ENCODE measurements at places on chromosomes 11 and 22.

DNA sequence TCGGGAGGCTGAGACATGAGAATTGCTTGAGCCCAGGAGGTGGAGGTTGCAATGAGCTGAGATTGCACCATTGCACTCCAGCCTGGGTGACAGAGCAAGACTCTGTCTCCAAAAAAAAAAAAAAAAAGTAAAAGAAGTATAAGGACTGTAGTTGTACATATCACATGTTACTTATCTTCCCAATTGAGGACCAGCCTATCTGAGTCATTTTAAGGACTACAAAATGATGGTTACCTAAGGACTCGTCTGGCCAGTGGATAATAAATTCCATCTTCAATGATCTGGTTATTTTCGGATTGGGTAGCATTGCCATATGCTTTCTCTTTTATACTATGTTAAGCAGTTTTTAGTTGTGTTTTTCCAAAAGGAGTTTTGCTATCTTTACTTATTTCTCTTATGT lies 55.3 kb downstream of the PPFIA1 start:
- DNase-seq = no peak

DNA sequence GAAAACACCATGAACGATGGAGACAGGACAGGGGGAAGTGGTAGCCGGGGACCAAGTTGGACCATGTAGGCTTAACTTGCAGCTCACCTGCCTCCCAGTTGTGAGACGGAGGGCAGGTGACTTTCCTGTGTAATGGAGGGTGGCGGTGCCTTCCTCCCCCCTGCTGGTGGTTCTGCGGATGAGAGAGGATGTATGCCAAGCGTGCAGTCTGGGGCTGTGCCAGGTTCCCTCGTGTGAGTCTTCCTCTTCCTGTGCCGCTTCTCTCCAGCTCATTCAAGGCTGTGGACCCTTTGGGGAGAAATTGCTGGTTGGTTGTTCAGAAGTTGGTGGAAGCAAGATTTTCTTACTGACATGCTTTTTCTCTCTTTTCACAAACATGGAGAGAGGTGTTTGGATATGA lies 35.1 kb downstream of the MPPED1 start:
- peak; percentile 79 for DNase-seq

DNA sequence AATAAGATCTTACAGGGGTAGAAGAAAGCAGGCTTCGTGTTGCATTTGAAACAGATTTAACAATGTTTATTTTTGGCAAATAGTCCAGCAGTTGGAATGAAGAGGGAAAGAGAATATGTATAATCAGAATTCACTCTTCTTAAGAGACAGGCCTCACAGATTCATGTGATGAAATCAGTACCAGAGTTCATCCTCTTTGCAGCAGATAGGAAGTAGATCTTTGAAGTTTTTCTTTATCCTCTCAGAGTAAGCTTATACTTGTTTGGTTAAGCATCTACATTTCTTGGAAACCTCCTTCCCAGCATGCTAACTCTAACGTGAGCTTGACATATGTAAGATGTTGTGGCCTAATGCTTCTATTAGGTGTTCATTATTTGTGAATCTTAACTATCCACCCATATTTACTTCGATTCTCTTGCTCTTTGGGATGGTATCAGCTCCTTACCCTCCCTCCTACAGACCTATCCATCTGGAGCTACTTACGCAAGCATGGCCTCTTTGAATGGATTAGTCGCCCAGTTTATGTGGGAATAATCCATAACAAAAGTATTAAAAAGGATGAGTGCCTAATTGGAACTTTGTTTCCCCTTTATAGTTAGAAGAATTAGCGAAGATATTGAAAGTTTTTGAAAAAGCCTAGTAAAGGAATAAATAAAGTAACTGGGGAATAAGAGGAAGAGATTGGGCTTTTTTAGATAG lies 80.1 kb downstream of the PRMT3 start:
- no peak for DNase-seq

GRCh38 chr22:37240240-37240940 lies 3.7 kb downstream of the RAC2 start:
- no peak for DNase-seq

GRCh38 chr11:11963842-11964773 lies 44.3 kb downstream of the DKK3 start:
- DNase-seq = no peak

GRCh38 chr11:73249304-73249703 lies 22.8 kb upstream of the P2RY6 start:
- no peak for DNase-seq

DNA sequence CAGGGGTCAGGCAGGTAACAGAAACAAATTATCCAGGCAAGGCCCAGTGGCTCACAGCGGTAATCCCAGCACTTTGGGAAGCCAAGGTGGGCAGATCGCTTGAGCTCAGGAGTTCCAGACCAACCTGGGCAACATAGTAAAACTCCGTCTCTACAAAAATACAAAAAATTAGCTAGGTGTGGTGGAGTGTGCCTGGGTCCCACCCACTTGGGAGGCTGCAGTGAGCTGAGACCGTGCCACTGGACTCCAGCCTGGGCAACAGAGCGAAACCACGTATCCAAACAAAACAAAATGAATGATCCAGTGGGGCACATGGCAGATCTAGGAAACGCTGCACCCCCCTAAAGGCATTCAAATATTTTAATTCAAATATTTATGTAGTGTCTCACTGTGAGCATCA lies 9.9 kb downstream of the NUMA1 start:
- no peak for DNase-seq

GRCh38 chr11:11512090-11512489 lies 109.7 kb downstream of the GALNT18 start:
- no peak for DNase-seq

GRCh38 chr11:27139742-27140367 lies 99.2 kb downstream of the BBOX1 start:
- DNase-seq = no peak

DNA sequence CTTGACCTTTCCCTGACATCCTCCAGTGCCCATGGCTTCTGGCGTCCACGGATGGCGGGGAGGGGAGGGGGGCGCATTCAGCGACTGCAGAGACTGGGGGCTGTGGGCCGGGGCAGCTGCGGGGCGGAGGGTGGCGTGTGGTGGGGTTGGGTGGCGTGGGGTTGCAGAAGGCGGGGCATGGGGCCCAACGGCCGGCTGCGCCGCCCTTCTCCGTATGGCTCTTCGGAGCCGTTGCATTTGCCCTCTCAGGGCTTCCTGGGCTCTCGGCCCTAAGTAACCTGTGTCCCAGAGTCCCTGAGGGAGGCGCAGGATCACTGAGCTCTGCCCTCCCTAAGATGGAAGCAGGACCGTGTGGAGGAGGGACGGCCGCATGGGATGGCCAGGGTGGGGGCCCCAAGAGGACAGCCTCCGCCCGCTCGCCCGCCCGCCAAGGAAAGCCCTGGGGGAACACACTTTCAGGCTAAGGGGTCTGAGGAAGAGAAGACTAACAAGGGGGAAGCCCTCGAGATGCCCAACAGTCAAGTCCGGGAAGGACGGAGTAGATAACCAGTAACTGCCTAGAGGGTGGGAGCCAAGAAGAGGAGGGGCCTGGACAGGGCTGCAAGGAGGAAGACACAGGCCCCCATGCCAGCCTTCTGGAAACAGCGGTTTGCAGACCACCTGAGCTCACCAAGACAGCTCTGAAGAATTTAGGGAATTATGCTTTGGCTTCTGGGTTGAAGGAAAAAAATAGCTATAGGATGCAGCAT lies 9.2 kb upstream of the AIFM3 start:
- DNase-seq = no peak

GRCh38 chr22:29195118-29195963 lies 10.4 kb upstream of the EMID1 start:
- DNase-seq = no peak

DNA sequence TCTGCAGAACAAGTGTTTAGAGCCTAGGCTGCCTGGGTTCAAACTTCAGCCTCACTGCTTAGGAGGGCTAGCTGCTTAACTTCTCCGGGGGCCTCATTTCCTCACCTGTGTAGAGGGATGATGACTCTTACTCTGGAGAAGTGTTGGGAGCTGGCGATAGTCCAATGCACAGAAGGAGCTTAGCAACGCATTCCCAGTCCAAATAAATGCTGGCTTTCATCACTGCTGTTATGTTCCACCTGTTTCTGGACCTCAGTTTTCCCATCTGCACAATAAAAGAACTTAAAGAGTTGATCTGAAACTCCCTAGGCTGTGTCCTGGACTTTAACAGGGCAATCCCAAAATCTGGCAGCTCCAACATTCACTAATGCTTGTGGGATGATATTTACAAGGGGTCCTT lies 337.8 kb downstream of the MIAT start:
- DNase-seq = no peak

DNA sequence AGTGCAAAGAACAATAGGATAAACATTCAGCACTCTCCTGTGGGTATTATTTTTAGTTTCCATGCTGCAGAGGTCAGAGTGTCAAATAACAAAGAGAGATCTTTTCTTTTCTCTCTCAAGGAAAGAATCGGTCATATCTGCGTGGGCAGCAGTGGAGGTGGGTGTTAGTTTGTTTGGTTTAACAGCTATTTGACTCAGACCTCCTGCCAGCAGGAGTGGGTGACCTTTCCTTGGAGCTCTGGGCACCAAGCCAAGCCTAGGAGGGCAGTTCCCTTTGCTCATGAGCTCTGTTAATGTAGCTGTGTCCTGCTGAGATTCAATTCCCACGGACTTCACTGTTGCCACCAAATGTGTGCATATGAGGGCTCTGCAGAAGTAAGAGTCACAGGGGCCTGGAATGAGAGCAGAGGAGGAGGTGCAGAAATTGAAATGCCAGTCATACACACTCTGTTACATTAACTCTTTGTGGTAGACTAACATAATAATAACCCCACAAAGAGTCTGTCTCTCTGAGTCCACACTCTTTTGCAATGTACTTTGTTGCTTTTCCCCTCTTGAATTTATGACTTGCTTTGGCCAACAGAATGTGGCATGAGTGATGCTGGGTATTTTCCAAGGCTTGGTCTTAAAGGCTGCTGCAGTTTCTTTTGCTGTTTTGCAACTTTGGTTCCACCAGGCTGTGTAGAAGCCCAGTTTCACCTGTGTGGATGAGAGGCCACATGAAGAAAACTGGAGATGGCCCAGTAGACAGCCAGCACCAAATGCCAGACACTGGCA lies 76.0 kb upstream of the GRK3 start:
- DNase-seq = peak; percentile 94

GRCh38 chr11:77122576-77123212 lies 5.4 kb upstream of the MYO7A start:
- DNase-seq = no peak

DNA sequence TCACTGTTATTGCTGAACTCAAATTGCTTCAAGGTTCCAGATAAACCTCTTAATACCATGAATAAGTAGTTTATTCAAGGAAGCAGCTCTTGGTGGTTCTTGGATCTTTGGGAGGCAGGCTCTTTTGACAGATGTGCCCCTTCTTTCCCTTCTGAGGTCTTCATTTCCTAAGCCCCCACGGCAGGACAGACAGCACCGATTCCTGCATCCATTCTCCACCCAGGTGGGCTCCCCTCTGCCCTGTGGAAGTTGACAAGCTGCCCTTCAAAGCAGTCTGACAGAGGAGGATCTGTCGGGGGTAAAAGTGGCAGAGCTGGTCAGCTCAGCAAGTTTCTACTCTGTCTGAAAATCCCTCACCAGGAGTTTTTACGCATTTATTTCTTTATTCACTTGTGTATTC lies 605.3 kb upstream of the B3GAT1 start:
- no peak for DNase-seq

- no peak for DNase-seq
Measured at GRCh38 chr22:48545987-48546386, 1281.7 kb downstream of the BRD1 start.

DNA sequence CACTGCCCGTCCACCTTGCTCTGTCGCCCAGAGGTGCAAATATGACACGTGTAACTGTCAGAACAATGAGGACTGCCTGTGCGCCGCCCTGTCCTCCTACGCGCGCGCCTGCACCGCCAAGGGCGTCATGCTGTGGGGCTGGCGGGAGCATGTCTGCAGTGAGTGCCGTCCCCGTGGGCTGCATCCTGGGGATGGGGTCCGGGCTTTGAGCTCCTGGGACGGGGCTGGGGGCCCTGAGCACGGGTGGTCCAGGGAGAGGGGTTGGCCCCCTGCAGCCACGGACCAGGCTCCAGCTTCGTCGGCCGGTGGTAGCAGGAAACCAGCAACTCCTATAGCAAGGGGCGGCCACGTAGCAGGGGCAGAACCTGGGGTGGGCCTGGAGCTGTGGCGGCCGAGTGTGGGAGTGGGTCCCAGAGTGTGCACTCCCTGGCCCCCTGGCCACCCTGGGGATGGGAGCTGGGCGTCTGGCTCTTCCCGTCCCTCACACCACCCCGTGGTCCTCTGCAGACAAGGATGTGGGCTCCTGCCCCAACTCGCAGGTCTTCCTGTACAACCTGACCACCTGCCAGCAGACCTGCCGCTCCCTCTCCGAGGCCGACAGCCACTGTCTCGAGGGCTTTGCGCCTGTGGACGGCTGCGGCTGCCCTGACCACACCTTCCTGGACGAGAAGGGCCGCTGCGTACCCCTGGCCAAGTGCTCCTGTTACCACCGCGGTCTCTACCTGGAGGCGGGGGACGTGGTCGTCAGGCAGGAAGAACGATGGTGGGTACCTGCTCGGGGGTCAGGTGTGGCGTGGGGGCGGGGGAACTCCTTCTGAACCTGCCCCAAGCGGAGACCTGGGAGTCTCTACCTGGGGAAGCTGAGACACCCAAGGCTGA lies 10.1 kb downstream of the MUC2 start:
- no peak for DNase-seq

DNA sequence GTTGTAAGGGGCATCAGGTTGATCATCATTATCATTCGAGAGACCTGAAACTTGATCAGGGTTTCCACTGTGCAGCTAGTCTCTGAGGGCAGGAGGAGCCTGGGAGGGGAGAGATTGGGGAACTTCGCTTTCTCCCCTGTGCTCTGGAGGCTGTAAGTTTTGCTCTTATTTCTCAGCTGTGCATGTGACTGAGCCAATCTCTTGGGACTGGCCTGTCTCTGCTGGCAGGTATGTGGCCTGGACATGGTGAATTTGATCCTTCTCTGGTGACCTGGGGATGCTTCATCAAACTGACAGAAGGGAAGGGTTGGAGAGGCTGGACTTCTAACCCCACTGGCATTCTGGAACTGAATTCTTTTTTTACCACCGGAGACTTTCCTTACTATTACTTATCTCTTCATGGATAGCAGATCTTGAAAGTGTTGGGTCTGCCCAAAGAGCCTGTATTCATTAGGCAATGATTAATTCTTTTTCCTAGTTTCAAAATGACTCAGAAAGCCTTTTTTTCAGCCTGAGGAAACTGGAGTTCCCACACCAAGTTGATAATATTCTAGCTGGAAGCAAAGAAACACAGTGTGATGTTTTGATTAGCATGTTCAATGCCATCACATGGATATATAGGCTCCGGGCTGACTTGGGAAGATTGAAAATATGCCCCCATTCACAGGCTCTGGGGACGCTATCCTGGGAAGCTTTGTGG lies 36.5 kb downstream of the TSPAN18 start:
- no peak for DNase-seq
